ENCODE measurements at places on chromosomes 12 and 14.

GRCh38 chr14:73567951-73568885 is 795 bp upstream of the ACOT2 start:
- DNase-seq, result no peak

DNA sequence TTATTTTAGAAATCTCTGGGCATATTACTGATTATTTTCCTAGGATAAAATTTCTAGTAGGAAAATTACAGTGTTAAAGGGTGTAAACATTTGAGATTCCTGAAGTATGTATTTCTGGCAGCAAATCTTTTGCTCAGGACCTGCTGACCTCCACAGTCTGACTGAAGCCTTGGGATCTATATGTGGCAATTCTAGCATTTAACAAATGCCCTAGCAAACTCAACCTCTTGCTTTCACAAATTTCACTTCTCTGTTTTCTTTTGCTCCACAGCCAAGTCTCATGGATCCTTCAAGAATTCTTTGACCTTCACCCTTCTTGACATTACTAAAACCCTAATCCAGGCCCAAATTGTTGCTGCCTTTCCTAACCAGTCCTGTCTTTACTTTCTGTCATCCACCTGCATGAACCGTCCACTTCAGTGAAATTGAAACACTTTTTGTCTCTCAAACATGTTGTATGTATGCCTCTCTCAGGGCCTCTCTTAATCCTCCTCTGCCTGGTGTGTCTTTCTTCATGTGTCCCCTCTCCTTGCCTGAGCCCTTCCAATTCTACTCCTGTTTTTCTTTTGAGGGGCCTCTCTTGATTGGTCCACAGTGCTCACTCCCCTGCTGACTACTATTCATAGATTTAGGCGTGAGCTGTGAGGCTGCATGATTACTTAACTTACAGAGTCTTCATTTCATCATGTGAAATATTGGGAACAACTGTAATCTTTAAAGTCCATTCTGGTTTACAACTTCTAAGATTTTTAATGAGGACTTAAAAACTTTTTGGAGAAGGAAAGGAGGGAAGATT is 5.1 kb upstream of the DYRK4 start:
- no peak for DNase-seq

DNA sequence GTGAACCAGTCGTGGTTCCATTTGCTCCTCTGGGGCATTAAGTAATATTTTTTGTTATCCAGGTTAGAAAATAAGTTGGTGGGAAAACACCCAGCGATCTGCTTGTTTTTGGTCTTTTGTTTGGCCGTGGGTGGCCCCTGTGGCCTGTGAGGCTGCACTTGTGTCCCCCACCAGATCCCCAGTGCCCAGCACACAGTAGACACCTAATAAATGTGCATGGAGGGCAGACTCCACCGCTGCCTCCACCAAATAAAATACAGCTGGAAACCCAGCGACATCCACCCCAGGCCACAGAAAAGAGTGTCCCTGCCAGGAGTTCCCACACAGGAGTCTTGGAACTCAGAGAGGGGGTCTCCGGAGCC is 8.3 kb upstream of the PPP1R13B start:
- no peak for DNase-seq

- DNase-seq, result no peak
Observed at GRCh38 chr14:71586131-71586897, 345.9 kb upstream of the RGS6 start.

DNA sequence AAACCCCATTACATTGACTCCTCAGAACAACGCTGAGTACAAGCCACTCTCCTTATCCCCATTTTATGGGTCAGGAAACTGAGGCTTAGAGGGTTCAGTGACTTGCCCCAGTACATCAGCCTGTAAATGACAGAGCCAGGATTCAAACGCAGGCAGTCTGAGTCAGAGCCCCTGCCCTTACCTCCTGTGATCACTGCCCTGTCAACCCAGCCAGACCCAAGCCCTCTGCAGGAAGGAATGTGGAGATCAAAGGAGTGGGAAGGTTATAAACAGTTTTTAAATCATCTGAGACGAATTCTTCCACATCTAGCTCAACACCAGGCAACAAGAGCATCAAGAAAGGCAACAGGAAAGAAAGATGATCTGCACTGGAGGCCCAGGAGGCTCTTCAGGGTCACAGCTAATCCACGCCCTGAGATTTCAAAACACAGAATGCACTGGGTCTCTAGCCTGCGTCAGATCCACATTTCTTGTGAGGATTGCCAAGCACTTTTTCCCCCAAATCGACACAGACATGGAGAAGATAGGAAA is 38.5 kb downstream of the SPTB start:
- no peak for DNase-seq

GRCh38 chr14:62497708-62498107 is 547.5 kb downstream of the KCNH5 start:
- no peak for DNase-seq

GRCh38 chr12:51217968-51218606 is at the start of gene POU6F1:
POU6F1 (minus strand) TSS chr12:51218062; CDS start chr12:51206836, 11,226 bp downstream.
- DNase-seq, result peak; percentile 57

DNA sequence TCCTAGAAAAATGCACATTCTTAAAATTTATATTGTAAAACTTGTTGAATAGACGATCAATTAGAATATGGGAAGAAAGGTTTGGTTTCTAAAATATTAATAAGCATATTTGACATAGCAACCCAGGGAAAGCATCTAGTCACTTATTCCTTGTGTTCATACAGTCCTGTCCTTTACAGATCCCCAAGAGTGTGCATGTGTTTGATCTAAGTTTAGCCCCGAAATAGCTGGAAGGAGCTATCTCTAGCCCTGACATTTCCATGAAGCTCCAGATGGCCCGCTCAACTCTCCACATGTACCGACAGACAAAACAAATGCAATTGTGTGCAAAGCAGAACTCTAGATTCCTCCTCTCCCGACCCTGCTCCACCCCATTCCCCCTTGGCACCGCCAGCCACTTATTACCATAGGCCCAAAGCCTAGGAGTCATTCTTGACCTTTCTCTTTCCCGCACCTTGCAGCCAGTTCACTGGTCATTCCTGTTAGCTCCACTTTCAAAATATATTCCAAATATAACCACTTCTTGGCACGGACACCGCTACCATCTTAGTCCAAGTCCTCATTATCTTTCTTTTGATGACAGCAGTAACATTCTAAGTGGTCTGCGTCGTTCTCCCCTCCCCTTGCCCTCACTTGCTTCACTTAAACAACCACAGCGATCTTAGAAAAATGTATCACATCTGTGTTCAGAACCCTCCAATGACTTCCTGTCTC is 45.4 kb upstream of the GZMB start:
- no peak for DNase-seq

DNA sequence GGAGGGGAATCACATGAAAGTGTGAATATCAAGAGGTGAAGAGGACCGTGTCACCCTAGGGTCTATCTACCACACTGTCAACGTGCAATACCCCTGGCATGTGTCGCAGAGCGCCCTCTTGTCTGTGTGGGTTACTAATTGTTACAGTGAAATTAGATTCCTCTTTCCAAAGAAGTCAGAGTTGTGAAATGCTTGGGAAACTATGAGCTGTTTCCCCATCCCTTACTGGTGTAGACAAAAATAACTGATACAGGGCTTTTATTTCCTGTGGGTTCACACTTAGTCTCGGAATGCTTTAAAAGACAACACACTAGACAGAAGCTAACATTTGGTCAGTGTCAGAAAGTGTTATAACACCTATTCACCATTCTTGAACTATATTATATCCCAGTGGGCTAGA is 597.3 kb downstream of the NRXN3 start:
- DNase-seq, result no peak

DNA sequence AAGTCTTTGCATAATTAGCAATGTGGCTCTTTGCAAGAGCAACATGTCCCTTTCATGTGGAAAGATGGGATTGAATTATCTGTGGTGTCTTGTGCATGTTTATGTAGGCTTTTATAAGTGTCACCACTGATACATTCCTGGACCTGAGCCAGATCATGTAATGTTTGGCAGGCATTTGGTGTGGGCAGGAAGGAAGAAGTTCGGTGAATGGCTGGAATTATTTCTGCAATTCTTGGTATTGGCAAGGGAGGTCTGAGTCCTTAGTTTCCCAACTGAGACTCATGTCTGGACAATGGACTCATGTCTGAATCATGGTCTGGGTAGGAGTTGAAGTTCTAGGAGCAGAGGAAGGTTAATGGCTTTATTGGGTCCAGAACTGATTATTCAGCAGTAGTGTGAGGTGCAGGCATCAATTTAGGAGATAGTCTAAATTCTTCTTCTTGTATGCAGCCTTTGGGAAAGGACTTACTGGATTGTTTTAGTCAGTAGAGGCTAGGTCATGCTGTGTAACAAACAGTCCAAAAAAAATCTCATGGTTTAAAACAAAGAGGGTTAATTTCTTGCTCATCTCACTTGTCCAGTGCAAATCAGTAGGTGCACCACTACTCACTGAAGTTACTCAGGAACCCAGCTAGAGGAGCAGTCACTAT is 186.5 kb upstream of the LHX5 start:
- DNase-seq, result no peak

DNA sequence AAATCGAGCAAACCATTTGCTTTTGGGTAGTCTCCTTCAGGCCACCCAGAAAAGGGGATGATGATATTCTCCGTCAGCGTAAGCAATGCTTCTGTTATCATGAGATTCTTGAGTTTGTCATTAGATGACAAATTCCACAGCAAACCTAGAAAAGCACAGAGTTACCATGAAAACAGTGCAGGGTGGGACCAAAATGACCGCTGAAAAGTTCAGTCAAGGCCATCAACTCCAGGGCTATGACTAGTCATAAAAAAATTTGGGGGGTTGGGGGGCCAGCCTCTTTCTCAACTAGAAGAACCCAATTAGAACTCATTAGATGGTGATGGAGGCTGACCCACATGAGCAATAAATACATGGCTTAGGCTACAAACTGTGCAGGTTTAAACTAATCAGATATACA is 55.5 kb downstream of the PKP2 start:
- no peak for DNase-seq

DNA sequence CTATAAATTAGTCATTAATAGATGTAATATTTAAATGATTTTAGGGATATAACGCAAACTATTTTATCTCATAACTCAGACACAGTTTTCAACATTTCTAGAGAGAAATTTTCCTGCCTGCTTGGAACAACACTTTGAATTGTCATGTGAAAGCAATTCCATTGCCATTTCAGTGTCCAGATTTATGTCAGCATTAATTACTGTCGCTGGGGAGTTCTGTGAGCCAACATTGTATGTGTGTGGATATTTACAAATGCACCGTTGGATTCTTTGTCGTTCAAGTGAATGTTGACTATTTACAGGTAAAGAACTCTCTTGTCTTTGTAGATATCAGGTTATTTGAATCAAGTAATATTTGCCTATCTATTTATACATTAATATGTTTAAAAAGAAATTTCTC is 465.3 kb upstream of the RGS6 start:
- no peak for DNase-seq

- DNase-seq, result no peak
Observed at GRCh38 chr12:122215771-122216170, 10.1 kb downstream of the DIABLO start.

DNA sequence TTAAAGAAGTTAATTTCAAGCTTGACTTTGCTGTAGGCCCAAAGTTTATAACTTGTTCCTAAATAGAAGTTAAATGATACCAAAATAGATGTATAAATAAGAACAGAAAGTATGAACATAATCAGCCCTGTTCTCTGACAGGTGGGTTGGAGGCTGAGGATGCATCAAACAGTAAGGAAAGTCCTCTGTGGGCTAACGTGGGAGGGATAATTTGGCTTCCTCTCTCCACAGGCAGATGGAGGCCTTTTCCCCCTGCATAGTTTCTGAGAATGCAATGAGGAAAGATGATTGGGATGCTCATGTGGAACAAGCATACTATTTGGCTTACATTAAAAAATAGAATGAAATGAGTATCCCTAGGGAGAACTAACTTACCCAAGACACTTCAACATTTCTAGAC is 56.5 kb downstream of the GARIN6 start:
- no peak for DNase-seq

GRCh38 chr12:129036135-129036534 is 182.9 kb downstream of the GLT1D1 start:
- no peak for DNase-seq

- DNase-seq, result peak; percentile 84
Observed at GRCh38 chr12:47963340-47964040, at the start of gene TMEM106C. TMEM106C (plus strand) TSS chr12:47963596; CDS start chr12:47964237, 641 bp downstream.
